ENCODE measurements at places on chromosomes 7 and 10.

- DNase-seq = no peak
Measured at GRCh38 chr7:130142654-130143333, 62.4 kb downstream of the TMEM209 start.

GRCh38 chr7:38142736-38143135, 35.3 kb upstream of the STARD3NL start:
- DNase-seq = no peak

DNA sequence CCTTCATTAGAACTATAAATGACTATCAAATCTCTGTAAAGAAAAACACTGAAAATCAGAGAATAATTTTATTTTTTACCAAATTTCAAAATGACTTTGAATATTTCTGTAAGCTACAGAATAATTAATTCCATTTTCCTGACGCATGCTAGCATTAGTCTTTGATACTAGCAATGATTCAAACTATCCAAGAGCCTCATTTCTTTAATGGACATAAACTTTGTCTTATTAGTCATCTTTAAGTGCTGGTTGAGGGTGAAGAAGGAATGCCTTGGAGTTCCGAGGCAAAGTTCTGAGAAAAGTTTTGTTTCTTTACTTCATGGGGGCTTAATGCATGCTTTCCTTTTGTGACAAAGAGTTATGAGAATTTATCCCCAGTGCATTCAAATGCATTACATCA, 137.3 kb downstream of the AGMO start:
- no peak for DNase-seq

GRCh38 chr7:120942861-120943260, 7.7 kb upstream of the ING3 start:
- no peak for DNase-seq

- DNase-seq = no peak
Measured at GRCh38 chr7:85471740-85472139, 284.9 kb upstream of the SEMA3D start.

GRCh38 chr7:51114501-51114900, 202.1 kb downstream of the COBL start:
- DNase-seq = no peak

DNA sequence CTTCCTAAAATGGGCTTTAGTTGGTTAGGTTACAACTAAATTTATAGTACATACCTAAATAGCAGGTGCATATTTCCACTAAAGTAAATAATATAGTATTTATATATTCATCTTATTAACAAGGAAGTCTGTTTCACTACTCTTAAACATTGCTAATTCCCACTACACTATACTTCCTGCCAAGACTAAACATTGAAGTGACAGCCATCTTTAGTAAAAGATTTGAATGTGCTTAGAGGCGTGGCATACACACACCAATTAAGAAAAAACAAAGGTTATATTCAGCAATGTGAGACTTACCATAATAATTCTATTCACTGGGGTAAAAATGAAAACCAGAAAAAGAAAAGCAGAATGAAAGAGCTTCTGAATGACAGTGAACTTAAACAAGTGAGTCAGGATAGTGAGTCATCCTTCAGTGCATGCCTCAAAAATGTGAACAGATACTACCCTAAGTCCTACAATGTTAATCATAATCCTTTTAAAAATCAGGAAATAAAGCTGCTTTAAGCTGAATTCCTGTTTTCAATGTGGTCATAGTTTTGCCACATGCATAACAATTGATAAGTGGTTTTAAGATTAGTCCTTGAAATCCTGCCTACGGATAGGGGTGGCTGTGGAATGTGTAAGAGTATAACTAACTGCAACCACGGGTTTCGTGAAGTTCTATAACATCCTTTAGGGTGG, 59.4 kb downstream of the USP6NL start:
- DNase-seq = no peak

DNA sequence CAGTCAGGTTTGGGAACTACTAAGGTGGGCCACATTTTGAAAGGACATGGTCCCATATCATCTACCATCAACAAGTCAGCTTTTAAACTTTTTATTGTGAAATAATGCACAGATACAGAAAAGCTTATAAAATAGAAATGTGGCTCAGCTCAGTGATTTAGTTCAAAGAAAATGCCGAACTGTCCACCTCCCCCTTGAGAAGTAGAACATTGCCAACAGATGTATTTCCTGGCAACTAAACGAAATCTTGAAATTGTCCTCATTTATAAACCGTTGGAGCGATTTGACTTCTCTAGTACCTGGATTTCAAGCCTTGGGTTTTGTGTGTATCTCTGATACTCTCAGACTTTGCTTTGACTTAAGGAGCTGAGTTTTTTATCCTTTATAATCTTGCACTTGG, 32.7 kb upstream of the SMNDC1 start:
- no peak for DNase-seq

DNA sequence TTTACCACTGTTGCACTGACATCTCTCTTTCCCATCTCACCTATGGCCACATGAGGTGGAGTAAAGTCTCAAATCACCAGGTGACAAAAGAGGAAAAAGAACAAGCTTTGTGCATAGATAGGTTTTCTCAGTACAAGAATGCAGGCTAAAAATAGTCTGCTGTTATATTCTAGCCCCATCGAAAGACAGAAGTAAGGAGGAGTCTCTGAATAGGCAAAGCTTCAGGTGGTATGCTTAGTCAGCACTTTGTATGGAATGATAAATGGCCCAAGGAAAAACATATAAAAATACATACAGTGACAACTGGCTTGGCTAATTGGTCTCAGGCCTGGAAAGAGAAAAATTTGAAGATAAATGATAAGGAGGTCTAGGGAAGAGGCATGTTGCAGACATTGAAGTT, 39.6 kb upstream of the KCND2 start:
- DNase-seq = no peak

DNA sequence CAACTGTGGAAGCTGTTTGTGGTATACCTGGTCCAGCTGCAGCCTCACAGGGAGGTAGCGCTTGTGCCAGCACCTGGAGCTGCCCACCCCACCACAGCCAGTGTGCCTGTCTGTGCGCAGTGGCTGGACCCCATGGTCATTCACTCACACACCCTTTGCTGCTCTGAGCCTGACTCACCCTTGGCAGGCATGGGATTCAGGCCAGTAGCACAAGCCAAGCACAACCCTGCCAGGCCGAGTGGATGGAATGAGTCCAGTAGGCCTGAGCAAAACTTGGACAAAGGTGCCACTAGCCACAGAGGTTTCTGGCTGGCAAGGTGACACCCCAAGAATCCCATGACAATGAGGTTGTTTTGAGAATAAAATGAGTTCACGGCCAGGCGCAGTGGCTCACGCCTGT, 19.0 kb downstream of the RBM48 start:
- DNase-seq = no peak

- no peak for DNase-seq
Measured at GRCh38 chr7:16935341-16935735, 53.6 kb upstream of the AGR3 start.

DNA sequence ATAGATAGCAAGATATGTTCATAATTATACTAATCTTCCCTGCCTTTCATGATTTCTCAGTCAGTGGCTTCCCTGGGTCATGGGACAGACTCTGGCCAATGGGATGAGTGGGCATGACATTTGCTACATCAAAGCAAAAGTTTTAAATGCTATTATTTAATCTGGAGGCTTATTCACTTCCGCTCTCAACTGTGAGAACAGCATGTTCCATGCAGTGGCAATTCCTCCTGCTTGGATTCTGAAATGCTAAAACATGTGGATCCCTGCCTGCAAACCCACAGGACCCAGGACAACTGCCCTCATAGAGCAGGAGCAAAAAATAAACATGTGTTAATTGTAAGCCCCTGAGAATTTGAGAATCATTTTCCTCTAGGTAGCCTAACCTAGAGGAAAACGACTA, 1412.4 kb upstream of the CELF2 start:
- no peak for DNase-seq

DNA sequence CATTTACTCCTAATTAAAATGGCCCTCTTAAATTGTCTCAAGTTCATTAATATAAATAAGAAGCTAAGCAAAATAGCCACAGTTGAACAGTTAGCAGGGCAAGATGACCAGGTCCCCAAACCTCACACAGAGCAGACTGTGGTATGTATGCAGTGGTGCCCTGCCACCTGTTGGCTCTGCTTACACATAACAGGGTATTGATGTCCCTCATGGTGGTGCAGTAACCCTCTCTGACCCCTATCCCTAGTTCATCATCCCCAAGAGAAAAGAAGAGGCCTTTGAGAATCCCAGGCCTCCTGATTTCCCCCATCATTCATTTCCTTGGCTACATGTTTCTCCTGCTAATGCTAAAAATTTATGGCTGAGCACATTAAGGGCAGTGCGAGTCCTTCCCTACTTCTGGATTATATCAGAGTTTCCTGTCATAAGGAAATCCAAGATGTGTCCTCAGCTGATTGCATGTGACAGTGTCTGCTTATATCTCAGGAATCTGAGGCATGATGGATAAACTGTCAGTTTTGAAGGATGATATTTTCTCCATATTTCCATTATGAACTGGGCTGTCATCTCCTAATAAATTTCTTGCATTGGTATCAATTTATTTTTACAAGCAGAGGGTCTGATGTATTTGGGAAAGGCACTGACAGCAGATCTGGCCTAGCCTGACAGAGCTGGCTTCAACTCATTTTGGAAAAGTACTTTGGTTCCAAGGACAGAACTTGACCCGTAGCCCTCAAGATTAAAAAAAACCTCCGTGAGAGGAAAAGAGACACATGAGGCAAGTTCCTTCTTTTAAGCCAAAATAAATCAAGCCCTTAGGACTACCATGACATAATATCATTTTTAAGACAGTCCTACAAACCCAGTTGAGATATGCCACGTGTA, 880.6 kb downstream of the LRMDA start:
- DNase-seq = no peak

GRCh38 chr7:37853468-37853867, 5.1 kb downstream of the NME8 start:
- DNase-seq = no peak

- no peak for DNase-seq
Measured at GRCh38 chr7:112225006-112225405, 18.5 kb downstream of the ZNF277 start.

GRCh38 chr10:78950656-78951587, 117.8 kb upstream of the ZMIZ1 start:
- no peak for DNase-seq

DNA sequence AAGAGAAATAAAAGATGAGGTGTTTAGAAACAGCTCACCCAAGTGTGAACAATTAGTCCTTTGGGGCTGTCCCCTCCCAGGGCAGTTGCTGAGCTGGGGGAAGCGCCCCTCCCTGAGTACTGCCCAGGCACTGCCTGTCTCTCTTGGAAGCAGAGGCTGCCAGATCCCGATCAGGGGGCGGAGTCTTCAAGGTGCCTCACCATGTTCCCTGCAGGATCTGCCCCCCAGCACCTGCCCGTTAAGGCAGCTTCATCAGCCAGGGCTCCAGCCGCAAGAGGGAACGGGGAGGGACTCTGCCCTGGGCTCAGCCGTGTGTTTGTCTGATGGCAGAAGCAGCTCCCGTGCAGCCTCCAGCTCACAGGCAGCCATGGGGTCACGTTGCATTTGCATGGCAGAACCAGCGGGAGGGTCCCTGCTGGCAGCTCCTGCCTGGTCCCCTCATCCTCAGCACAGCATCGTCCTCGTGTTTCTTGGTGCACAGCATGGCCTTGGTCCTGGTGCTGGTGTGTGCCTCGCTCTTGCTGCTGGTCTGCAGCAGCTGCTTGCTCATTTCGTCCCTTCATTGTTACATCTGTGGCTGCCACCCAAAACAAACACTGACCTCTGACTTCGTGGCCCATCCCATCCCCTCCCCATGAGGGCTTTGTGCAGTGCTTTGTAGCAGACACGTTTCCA, 10.7 kb upstream of the DPYSL4 start:
- no peak for DNase-seq

DNA sequence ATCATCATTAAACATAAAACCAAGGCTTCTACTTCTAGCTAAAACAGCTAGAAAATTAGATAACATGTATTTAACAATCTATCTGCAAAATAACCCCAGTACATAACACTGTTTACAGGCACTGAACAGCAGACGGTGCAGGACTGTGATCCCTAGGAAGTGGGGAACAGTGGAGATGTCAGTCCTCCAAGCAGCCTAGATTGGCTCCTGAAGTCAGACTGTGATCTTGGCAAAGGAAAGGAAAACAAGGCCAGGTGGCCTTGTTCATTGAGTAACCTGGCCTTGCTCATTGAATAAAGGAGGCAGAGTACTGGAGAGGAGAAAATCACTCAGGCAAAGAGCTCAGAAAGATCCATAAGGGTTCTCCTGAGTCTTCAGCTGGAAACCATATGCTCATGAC, 77.7 kb upstream of the DIP2C start:
- no peak for DNase-seq

DNA sequence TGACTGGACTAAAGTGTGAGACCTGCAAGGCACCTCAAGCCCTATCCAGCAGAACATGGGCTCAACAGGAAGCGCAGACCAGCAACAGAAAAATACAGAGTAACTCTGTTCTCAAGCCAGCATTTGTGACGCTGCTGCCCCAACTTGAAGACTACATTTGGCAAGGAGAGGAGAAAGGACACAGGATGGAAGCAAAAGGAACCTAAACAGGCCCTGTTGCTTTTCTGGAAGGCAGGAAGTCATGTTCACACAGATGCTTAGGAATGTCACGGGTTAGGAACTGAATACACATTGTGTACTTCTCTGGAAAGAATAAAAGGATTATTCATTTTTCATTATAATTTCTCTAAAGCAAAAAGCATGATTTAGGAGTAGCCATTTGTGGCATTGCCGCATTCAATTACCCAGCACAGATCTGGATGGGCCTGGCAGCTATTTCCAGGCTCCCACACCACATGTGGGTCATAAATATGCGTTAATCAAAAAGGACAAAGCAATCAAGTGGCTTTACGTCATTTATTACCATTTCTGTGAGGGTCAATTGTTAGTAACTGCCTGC, 19.8 kb upstream of the TOMM7 start:
- no peak for DNase-seq

GRCh38 chr7:143936087-143937009, 1.3 kb downstream of the OR2F2 start:
- no peak for DNase-seq

DNA sequence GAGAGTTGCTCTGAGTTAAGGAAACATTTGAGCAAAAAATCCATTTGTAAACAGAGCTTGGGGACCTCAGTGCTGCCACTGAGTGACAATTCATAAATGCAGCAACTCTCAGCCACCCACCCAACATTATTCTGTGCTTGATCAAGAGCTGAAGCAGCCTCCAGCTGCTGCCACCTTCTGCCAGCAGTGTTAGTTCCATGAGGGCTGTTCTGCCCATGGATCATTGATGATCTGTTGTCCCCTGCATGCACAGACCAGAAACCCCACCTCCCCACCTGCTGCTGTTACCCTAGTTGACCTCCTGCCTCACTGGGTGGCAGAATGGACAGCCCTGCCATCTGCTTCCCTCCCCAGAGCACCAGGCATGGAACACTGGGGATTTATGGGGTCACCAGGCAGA, 305.4 kb downstream of the KCNMA1 start:
- no peak for DNase-seq

GRCh38 chr7:41692251-41692650, 10.6 kb downstream of the INHBA start:
- DNase-seq = no peak

Data from activated CD4-positive, alpha-beta T cell treated with anti-CD3 and anti-CD28 coated beads for 24 hours (primary cell).